ENCODE measurements at places on chromosomes 16 and 17.

GRCh38 chr17:80284631-80285030 is 24.0 kb downstream of the RNF213 start:
- DNase-seq: peak; percentile 21

- DNase-seq: peak; percentile 14
Observed at GRCh38 chr17:70552230-70552981, 383.1 kb downstream of the KCNJ2 start.

GRCh38 chr16:66265048-66265415 is 101.5 kb upstream of the CDH5 start:
- no peak for DNase-seq

GRCh38 chr17:78763561-78763960 is 18.5 kb downstream of the CYTH1 start:
- DNase-seq: no peak

- DNase-seq: no peak
Observed at GRCh38 chr17:21174713-21175112, 39.2 kb downstream of the TMEM11 start.

DNA sequence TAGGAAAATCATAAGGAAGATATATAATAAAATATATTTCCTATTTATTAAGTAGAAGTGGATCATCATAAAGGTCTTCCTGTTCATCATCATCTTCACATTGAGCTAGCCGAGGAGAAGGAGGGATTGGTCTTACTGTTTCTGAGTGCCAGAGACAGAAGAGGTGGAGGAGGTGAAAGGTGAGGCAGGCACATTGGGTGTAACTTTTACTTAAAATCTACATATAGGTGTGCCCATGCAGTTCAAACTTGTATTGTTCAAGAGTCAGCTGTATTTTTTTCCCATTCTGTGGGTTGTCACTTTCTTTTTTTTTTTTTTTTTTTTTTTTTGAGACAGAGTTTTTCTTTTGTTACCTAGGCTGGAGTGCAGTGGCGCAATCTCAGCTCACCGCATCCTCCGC is 34.9 kb downstream of the NSRP1 start:
- DNase-seq: no peak

GRCh38 chr17:46984341-46984740 is 5.3 kb upstream of the RPRML start:
- no peak for DNase-seq

- DNase-seq: no peak
Observed at GRCh38 chr16:69365901-69366300, 14.3 kb upstream of the TMED6 start.

DNA sequence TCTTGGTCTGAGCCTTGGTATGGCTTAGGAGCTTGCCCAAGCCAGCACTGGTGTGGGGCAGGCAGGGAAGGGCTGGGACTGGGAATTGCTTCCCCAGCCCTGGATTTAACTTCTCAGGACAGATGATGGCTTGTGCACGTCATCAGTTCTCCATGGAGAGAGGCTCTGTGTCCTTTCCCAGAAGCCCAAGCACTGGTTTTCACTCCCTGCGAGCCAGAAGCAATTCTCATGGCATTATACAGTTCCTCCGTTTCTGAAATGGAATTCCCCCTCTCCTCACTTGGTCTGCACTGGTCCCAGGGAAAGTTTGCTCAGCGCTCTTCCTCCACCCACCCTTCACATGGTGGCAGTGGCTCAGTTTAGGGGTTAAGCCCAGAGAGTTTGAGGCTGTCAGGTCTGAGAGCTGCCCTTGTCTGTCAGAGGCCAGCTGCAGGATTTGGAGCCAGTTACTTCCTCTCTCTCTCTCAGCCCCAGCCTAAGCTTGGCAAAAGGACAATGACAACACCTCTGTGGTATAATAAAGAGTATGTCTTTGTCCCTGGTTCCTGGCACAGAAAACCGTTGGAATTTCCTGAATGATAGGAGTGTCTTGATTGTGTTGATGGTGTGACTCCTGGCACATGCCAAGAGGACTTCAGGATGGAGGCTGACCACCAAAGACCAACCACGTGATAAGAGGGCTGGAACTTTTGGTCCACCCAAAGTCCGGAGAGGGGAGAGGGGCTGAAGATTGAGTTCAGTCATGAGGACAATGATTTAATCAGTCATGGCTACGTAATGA is 219.6 kb upstream of the TNRC6C start:
- peak; percentile 79 for DNase-seq

DNA sequence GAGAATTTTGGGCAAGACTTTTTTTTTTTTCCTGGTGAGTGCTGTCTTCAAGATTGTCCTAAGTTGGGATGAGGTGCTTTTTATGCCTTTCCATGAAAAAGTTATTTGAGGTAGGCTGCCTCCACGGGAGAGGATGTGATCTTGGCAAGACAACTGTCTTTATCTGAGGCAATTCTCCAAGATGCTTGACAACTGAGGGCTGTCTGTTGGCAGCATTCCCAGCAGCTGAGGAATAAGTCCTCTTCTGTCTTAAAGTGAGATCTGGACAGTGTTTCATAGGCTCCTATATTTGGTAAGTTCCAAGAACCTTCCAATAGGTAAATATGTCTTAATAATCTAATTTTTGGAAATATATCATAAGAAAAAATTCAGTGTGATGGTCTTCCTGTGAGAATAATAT is 662.0 kb downstream of the CDH11 start:
- no peak for DNase-seq

- no peak for DNase-seq
Observed at GRCh38 chr17:59840329-59841090, 52.2 kb downstream of the TUBD1 start.

GRCh38 chr17:65065906-65066305 is 9.4 kb upstream of the GNA13 start:
- no peak for DNase-seq

DNA sequence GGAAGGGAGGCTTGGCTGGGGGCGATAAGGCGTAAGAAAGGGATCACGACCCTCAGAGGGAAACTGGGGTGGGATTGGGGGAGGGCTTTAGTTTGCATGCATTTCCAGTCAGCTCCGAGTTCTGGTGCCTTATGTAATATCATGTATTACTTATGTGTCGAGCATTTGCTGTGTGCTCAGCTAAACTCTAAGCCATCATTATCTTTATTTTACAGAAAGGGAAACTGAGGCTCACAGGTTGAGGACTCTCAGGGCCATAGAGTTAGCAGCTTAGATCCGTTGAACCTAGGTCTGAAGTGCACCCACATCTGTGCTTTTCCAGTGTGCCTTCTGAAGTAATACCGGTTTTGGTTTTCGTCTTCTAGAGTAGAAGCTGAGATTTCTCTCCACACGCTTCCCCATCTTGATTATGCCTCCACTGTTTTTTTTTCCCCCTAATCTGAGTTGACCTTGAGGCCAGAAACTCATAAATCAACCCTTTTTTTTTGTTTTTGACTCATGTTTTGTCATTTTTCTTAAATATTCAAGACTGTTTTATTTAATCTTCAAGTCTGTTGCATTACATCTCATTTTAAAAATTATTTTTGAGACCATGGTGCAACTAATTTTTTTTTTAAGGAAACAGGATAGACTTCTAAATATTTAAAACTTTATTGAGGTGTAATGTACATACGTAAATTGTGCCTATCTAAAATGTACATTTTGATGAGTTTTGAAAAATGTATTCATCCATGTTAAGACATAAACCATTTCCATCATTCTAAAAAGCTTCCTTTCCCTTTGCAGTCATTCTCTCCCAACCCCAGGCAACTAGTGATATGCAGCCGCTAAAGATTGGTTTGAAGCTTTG is 741 bp downstream of the CYB5B start:
- no peak for DNase-seq

- no peak for DNase-seq
Observed at GRCh38 chr17:66339561-66339960, 37.1 kb downstream of the PRKCA start.

- DNase-seq: no peak
Observed at GRCh38 chr17:31147507-31148202, 52.9 kb downstream of the NF1 start.

GRCh38 chr17:76612977-76613851 is 27.6 kb upstream of the ST6GALNAC2 start:
- peak; percentile 34 for DNase-seq

DNA sequence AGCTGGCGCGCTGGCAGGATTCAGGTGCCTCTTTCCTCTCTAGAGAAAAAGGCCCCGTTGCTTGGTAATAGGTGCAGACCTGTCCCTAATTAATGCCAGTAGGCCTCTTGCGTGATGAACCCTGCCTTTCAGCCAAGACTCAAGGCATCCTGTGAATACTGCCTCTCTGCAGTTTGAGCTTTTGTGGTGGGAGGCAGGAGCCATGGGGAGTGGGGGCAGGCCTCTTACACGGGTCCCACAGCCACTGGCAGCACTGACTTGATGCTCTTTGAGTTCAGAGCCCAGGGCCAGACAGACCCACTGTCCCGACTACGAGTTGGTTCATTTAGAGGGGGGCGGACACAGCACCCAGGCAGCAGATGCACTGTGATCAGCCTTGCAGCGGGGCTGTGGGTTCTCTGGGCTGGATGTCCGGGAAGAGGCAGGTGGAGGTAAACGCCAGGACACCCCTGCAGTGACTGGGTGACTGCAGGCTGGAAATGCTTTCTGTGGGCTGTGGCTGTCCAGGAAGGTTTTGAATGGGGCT is 237.0 kb downstream of the SEC14L1 start:
- DNase-seq: no peak

DNA sequence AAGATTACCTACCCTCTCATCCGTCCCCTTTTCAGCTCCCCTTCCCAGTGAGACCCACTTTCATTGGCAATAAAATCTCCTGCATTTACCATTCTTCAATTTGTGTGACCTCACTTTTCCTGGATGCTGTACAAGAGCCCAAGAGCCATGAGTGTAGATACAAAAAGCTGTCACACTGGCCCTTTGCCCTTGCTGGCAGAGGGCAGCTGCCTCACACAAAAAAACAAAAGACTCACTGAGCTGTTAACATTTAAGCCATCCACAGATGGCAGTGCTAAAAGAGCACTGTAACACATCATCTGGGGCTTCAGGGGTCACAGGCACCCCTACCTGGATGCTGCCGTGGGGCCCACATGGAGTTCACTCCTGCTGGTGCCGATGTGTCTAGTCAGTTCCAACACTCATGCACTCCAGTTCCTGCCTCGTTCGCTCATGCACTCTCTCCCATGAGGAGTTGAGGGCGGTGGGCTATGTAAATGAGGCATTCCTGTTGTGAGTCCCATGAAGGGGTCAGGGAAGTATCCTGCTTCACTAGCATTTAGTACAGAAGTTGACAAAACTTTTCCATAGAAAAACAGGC is 123.1 kb downstream of the CA10 start:
- DNase-seq: no peak

- no peak for DNase-seq
Observed at GRCh38 chr17:76672270-76672851, 28.8 kb upstream of the ST6GALNAC1 start.

DNA sequence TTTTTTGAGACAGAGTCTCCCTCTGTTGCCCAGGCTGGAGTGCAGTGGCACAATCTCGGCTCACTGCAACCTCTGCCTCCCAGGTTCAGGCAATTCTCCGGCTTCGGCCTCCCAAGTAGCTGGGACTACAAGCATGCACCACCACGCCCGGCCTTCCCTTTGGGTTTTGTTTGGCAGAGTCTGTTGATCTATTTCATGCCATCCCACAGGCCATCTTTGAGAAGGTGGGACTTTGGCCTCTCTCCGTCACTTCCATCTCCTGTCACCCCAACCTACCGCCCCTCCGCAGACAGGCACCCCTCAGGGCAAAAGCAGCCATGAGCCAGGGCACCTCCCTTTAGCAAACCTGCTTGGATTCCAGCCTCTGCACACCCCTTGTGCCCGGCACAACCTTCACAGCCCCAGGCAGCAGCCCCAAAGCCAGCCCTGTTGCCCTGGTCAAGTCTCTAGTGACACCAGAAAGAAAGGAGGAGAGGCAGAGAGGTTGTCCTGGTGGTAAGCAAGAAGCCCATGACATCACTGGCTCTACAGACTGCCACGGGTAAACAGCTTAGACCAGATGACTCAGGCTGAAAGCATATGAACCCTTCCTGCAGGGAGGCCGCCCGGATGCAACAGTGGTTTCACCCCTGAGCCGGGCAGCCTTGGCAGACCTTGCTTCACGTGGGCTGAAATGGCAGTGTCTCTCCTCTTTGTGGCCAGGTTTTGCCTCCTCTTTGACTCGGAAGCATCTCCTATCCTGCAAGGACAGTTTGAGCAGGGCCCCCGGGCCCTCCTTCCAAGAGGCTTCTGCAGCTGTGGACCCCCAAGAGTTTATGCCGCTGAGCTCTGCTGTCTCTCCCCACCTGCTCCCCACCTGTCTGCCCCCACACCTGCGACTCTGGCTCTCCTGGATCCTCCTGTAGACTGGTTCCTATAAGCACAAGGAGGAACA is 8.1 kb upstream of the TIMP2 start:
- peak; percentile 91 for DNase-seq

GRCh38 chr17:21214777-21215541 is 998 bp upstream of the TMEM11 start:
- DNase-seq: no peak

GRCh38 chr16:4580250-4580649 is 24.1 kb downstream of the C16orf96 start:
- DNase-seq: no peak

DNA sequence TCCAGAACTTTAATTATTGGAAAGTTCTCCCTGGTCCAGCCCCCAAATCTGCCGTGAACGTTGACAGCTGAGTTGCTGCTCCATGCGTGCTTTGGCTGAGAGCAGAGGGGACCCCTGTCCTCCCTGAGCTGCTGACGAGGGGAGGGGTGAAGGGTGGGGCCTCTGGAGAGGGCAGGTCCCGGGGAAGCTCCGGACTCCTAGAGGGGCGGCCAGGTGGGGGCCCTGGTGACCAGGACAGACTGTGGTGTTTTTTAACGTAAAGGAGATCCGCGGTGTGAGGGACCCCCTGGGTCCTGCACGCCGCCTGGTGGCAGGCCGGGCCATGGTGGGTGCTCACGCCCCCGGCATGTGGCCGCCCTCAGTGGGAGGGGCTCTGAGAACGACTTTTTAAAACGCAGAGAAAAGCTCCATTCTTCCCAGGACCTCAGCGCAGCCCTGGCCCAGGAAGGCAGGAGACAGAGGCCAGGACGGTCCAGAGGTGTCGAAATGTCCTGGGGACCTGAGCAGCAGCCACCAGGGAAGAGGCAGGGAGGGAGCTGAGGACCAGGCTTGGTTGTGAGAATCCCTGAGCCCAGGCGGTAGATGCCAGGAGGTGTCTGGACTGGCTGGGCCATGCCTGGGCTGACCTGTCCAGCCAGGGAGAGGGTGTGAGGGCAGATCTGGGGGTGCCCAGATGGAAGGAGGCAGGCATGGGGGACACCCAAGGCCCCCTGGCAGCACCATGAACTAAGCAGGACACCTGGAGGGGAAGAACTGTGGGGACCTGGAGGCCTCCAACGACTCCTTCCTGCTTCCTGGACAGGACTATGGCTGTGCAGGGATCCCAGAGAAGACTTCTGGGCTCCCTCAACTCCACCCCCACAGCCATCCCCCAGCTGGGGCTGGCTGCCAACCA is at the start of gene MC1R:
MC1R (plus strand) TSS at position 410 of the 895 bp plus-strand sequence; CDS start at position 807, 397 bp downstream.
- DNase-seq: no peak

DNA sequence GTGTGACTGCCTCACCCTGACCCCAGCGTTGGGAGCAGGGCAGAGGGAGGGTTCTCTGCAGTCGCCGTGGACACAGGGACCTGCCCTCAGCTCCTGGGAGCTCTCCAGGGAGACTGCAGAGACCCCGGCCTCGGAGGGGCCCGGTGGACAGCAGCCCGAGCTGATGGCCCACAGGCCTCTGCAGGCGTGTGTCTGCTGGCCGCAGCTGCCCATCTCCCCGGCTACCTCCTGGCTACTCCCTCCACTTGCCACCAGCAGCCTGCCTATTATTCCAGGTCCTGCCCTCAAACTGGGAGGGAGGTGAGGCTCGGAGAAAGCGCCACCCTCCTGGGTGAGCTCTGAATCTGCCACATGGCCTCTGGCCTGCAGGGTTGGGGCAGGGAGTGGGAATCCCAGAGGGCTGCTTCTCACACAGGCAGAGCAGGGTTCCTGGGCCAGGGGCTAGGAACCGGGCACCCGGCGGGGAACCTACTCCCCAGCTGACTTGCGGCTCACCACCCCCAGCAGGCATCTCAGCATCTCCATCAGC is 7.2 kb downstream of the SLC16A5 start:
- no peak for DNase-seq

GRCh38 chr17:2551928-2552327 is 40.2 kb upstream of the METTL16 start:
- DNase-seq: no peak

All from SHP77 (cell line).